ENCODE measurements at places on chromosomes 3 and 15.

GRCh38 chr15:85786781-85787114 is 8.0 kb downstream of the KLHL25 start:
- DNase-seq: no peak

DNA sequence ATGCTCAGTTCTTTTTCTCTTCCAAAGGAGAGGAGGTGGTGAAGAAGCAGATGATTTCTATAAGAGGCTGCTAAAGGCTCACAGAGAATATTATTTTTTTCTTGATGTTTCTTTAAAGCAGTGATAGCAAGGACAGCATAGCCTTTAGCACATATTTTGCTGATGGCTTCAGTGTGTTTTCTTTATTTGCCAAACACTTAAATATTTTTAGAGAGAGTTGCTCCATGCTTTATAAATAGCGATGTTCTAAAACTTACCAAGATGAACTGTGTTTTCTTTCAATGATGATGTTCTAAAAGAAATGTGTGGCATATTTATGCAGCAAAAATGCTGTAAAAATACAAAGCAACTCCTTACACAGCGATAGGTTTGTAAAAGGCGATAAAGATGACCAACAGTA is 11.8 kb upstream of the KCNAB1 start:
- no peak for DNase-seq

DNA sequence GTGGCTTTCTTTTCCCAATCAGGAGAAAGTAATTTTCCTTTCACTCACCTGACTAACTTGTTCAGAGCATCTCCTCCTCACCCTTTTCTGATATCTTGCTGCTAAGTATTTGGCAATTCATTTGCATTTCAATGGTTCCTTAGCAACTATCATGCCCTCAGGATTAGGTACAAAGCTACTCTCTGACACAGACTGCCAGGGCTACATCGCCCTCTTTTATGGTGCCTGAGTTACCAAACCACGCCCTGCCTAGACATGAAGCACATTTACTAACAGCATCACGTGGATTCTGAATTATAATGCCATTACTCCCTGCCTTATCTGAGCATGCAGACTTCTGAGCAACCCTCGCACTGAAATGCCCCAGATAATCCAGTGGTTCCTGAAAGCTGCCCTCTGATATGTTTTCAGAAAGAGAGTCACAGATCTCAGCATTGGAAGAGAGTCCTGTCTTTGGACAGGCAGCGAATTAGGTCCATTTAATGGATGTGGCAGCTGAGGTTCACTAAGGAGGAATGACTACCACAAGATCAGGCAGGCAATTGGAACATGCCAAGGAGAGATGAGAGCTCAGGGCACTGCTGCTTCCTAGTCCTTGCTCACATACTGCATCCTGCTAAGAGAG is 14.5 kb downstream of the EPHB1 start:
- DNase-seq: no peak

- no peak for DNase-seq
These were observed at the start of gene FBXL22 for GRCh38 chr15:63597038-63597790. Gene FBXL22, plus strand, starts transcription at chr15:63597387. Its CDS starts 6 bp downstream, at chr15:63597393.

- no peak for DNase-seq
These were observed 693.0 kb downstream of the NR2F2 start for GRCh38 chr15:97023488-97023844.

- no peak for DNase-seq
These were observed 24.0 kb upstream of the TEX9 start for GRCh38 chr15:56341201-56341600.

DNA sequence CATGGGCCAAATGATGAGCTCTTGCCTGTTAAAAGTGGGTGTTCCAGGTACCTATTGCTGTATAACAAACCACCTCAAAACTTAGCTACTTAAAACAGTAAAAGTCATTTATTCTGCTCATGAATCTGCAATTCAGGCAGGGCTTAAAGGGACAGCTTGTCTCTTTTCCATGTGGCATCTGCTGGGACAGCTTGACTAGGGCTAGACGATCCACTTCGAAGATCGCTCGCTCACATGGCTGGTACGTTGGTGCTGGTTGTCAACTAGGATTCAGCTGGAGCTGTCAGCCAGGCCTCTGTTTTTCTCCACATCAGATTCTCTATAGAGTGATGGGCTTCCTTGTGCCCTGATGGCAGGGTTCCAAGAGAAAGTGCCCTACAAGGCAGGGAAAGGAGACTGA is 581.3 kb downstream of the NTRK3 start:
- no peak for DNase-seq

GRCh38 chr3:61369678-61370077 is 118.4 kb upstream of the FHIT start:
- DNase-seq: no peak

GRCh38 chr3:94735354-94735753 is 672.5 kb downstream of the NSUN3 start:
- no peak for DNase-seq

- DNase-seq: no peak
These were observed 483.2 kb upstream of the FRG2C start for GRCh38 chr3:75180945-75181298.

DNA sequence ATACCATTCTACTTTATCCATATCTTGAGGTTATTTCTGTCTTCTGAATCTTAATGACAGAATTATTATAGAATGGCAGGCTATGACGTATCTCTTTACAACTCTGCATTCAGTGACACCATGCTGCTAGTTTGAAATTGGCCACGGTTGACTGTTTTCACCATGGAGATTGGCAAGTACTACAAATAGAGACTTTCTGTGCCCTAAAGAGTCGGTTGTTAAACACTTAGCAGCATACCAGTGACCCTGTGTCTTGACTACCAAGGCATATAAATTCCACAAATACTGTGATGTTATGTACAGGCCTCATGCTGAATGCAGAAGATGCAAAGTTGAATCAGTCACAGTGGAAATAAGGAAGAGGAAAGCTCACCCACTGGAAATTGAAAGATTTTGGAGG is 67.0 kb upstream of the CADPS start:
- no peak for DNase-seq

DNA sequence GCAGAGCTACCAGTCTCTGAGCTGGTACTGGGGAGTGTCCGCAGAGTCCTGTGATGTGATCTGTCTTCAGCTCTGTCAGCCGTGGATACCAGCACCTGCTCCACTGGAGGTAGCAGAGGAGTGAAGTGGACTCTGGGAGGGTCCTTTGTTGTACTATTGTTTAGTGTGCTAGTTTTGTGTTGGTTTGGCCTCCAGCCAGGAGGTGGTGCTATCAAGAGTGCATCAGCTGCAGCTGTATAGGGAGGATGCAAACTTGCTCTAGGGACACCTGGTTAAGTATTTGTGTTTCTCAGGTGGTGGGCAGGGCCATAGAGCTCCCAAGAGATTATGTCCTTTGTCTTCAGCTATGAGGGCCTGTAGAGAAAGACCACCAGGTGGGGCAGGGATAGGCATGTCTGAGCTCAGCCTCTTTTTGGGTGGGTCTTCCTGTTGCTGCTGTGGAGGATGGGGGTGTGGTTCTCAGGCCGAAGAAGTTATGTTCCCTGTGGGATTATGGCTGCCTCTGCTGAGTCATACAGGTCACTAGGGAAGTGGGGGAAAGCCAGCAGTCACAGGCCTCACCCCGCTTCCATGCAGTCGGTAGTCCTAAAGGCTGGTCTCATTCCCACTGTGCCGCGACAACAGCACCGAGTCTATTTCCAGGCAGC is 443.2 kb upstream of the TBL1XR1 start:
- DNase-seq: no peak

- DNase-seq: no peak
These were observed 111.1 kb downstream of the TPRA1 start for GRCh38 chr3:127479449-127479848.

DNA sequence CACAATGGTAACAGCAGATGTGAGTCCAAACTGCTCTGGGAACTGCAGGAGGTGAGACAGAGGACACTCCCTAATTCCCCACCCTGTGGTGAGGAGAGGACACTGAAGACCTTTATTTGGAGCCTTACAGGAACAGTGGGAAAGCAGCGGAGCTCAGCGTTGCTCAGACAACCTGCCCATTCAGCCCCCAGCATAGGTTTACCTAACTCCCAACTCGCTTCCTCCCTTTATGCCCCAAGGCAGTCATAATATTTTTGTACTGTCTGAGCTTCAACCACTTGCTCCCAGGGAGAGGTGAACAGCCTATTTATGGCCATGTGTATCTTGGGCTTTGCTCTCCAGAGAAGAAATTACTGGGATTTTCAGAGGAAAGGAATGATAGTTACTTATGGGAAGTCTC is 34.1 kb downstream of the SHC4 start:
- DNase-seq: no peak

- DNase-seq: no peak
These were observed 198.2 kb upstream of the STRIT1 start for GRCh38 chr3:155491696-155492095.

DNA sequence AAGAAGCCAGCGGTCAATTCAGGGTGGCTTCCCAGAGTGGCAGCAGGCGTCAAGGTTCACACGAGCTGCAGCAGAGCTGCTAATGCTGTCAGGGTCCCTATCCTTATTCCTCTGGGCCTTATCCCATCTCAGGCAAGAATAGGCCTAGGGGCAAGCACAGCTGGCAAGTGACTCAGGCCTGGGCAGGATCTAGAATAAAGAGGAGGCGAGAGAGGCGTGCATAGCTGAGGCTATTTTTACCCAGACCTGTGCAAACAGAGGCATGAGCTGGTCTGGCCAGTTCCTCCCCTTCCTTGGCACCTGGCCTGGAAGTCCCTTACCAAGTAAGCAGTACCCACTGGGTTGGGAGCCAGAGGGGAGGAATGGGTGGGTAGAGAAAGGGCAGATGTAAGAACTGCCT is 12.2 kb upstream of the VIPR1 start:
- no peak for DNase-seq

GRCh38 chr3:194686414-194686815 is 732 bp downstream of the FAM43A start:
- DNase-seq: no peak

DNA sequence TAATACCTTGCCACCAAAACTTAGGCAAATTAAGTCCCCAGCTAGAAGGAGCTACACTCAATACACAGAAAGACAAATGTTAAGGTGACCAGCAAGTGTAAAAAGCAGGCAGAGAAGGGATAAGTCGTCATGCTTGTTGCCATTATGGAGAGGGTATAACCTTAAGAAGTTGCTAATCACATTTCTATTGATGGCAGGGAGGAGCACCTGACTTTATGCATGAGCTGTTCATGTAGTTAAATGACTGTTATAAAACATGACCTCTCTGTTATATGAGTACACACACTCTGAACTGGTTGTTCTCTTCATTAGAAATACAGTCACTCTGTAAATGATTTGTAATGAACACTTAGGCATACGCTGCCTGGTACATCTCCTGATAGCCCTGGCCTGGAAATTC is 6.6 kb upstream of the CCNL1 start:
- no peak for DNase-seq

- DNase-seq: no peak
These were observed 37.5 kb downstream of the CMC1 start for GRCh38 chr3:28278918-28279317.

GRCh38 chr3:174346571-174346970 is 512.6 kb upstream of the NAALADL2 start:
- no peak for DNase-seq

GRCh38 chr3:195071916-195072820 is 198.8 kb downstream of the XXYLT1 start:
- DNase-seq: no peak

GRCh38 chr15:69920221-69920620 is 177.5 kb downstream of the TLE3 start:
- DNase-seq: no peak

DNA sequence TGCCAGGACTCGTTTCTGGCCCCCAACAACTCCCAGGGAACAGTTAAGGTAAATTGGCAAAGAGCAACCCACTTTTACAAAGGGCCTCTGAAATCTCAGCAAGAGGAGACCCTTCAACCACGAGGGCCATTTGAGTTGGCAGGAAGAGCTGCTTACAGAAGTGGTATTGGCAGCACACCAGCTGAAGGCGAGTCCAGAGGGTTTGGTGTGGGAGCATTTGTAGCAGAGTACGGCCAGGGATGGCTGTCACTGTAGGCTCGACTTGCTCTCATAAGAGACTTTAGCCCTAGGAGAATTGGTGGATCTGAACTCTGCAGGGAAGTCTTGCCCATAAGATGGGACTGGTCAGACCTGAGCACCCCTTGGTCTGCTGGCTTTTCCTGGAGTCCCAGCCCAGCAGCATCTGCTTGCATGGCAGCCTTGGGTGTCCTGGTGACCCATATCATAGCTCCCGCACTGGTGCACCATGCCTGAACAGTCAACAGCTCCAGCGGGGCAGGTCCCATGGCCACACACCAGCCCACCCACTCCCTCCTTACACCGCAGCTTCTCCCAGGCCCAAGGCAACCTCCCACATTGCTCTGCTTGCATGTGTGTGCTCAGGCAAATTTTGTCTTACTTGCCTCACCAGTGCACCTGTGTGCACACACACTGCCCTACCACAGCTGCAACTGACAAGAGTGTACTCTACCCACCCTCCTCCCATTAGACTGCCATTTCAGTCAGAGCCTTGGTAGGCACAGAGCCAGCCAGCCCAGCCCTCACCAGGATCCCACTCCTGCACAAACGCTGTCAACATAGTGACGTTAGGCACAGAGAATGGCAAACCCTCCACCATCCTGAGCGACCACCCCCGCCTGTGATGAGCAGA is 861.6 kb upstream of the DPPA4 start:
- DNase-seq: no peak

DNA sequence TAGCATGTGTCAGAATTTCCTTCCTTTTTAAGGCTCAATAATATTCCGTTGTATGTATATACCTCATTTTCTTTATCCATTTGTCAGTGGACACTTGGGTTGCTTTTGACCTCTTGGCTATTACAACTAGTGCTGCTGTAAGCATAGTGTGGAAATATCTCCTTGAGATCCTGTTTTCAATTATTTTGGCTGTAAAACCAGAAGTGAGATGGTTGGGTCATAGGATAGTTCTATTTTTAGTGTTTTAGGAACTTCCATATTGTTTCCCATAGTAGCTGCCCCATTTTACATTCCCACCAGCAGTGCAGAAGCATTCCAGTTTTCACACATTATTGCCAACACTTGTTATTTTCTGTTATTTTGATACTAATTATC is 70.4 kb upstream of the C15orf39 start:
- peak; percentile 35 for DNase-seq

DNA sequence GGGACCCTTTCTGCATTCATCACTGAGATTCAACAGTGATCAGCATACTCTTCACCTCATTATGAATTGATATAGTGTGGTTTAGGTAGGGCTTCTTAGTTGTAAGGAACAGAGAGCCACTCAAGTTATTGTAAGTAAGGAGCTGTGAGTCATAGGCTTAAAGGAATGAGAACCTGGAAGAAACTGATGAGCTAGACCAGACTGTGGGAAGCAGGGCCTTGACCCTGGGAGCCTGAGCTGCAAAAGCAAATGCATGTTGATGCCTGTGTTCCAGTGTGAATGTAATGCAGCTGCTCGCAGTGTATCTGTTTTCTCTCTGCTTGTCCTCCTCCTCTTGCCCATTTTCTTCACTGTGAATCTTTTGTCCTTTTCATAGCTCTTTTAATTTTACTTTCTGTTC is 13.6 kb downstream of the ZKSCAN7 start:
- DNase-seq: peak; percentile 36

DNA sequence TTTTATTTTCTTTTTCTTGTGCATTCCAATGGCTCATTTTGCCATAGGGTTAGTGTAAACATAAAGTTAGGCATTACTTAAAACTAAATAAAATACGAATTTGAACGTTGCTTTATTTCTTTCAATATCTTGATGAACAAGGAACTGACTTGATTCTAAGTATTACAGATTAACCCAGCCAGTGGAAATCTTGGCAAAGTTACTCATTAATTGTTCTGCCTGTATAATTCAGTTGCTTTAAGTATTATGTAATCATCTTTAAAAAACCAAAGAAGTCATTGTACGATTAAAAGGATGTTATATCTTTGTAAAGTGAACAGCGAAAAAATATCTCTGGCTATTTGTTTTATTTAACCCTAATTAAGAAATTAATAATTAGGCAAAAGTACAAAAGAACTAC is 737.9 kb upstream of the BCHE start:
- DNase-seq: no peak

- DNase-seq: peak; percentile 52
These were observed 8.2 kb upstream of the OCA2 start for GRCh38 chr15:28107111-28107903.

All from adipocyte (in vitro differentiated cells).